ENCODE measurements at places on chromosomes 7 and 10. TPM values are rescaled to one million over a fixed set of nuclear protein-coding genes. Genes with fewer than 3 reads are reported as not detected.
A peak's percentile ranks its signal among the peaks of the same experiment; 100 is the strongest.

DNA sequence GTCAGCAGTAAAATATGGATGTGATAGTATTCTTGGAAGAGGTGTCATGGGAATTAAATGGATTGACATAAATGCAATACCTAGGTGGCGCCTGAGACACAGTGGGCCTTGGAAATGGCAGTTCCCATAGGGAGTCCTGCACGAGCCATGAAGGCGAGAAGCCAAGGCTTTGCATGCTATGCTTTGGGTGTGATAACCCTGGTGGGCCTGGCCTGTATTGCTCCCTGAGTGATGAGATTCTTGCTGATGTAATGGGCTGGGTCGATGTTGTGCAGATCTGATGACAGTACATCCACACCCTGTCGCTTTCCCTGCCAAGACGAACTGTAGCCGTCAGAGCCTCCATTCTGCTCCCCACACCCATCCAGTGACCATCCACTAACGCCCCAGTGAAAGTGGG lies 46.4 kb downstream of the CREB5 start:
- no peaks in the 10 kb centered on the region for H3K27me3 ChIP-seq
- H3K36me3 ChIP-seq, result no peaks in the 10 kb centered on the region
- no peak overlapping the region for H3K4me3 ChIP-seq
- no peak overlapping the region for H3K27ac ChIP-seq

DNA sequence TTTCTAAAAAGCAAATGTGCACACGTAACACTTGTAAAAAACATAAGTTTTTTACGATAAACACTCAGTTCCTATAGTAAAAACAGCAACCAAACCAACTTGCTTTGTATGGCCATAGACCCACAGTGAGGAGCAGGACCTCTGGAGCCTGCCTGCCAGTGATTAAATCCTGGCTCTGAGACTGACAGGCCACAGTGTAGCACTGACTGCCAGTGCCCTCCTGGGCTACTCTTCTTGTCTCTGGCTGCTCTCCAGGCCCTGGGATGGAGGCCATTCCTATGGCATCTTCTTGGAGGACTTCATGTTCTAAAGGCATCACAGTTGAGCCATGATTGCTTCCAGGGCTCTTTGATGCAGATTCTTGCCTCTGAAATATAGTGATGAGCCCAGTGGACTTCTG lies 22.7 kb upstream of the TMEM254 start:
- H3K4me1 ChIP-seq, result no peaks in the 10 kb centered on the region
- no peak overlapping the region for H3K4me3 ChIP-seq
- no peaks in the 10 kb centered on the region for H3K27me3 ChIP-seq
- no peaks in the 10 kb centered on the region for H3K36me3 ChIP-seq
- no peak overlapping the region for H3K27ac ChIP-seq

DNA sequence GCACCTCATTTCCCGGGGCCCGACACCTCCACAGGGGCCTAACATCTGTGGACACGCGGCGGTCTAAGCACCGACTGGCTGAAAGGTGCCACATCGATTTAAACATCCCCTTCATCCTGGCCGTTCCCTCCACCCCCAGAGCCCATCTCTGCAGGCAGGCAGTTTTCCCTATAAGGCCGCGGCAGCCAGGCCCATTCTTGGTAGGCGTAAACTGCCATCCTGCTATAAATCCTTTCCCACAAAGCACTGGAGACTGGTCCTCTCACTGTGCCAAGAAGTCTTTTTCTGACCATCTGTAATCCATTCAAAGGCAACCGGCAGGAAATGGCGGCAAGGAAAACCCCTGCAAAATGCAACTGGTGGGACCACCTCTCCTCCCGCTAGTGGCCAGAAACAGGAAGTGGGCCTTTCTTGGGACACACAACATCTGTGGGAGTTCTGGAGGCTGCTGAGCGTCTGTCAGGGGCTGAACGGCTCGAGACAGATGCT lies 22.4 kb downstream of the ATXN7L1 start:
- peaks cover 39% of the 10 kb centered on the region for H3K4me1 ChIP-seq
- no peak overlapping the region for H3K27ac ChIP-seq
- H3K27me3 ChIP-seq, result no peaks in the 10 kb centered on the region
- no peak for DNase-seq
- no peaks in the 10 kb centered on the region for H3K36me3 ChIP-seq

- H3K36me3 ChIP-seq, result no peaks in the 10 kb centered on the region
- no peaks in the 10 kb centered on the region for H3K4me1 ChIP-seq
- H3K27me3 ChIP-seq, result no peaks in the 10 kb centered on the region
Observed at GRCh38 chr10:129135624-129136023, 331.4 kb upstream of the MGMT start.

TCAF2 gene
- not detected for total RNA-seq

CTAGE6 gene
- not detected for total RNA-seq

- no peak overlapping the region for H3K4me3 ChIP-seq
- H3K36me3 ChIP-seq, result no peaks in the 10 kb centered on the region
- peaks cover 3% of the 10 kb centered on the region for H3K27me3 ChIP-seq
- peaks cover 13% of the 10 kb centered on the region for H3K4me1 ChIP-seq
Observed at GRCh38 chr10:117382861-117383260, 7.6 kb upstream of the PDZD8 start.

DNA sequence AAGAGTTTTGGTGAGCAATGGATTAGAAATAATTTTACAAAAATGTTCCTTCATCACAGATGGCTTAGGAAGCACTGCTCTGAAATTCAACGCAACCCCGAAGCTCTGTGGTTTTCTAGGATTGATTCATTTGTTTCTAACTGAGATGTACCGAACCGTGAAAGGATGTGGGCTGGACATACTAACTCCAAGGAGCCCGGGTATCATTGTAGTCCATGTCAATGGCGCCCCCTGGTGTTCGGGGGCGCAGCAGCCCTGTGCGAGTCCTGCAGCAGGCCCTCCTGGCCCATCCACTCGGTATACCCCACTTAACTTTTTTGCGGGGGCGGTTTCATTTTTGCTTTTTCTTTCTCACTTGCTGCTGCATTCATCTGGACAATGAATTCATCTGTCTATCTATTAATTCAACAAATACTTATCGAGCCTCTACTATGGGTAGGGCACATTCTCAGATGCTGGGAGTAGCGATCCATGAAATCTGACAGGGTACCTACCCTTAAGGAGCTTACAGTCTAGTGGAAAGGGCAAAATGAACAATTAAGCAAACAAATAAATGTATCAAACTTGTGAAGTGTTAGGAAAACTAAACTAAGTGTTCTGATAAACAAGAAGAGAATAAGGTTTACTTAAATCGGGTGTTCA lies 25.2 kb upstream of the ITPRID1 start:
- no peaks in the 10 kb centered on the region for H3K36me3 ChIP-seq
- H3K27ac ChIP-seq, result no peak overlapping the region
- no peaks in the 10 kb centered on the region for H3K27me3 ChIP-seq
- no peaks in the 10 kb centered on the region for H3K4me1 ChIP-seq
- DNase-seq, result peak; percentile 31
- H3K4me3 ChIP-seq, result no peak overlapping the region

GRCh38 chr10:53357587-53357986 lies 585.0 kb upstream of the MBL2 start:
- H3K27me3 ChIP-seq, result no peaks in the 10 kb centered on the region
- no peak overlapping the region for H3K4me3 ChIP-seq
- H3K27ac ChIP-seq, result no peak overlapping the region
- DNase-seq, result no peak
- no peaks in the 10 kb centered on the region for H3K36me3 ChIP-seq

- peaks cover 24% of the 10 kb centered on the region for H3K4me1 ChIP-seq
- no peak overlapping the region for H3K27ac ChIP-seq
- no peak overlapping the region for H3K4me3 ChIP-seq
- no peaks in the 10 kb centered on the region for H3K36me3 ChIP-seq
Observed at GRCh38 chr10:70993051-70993450, 104.7 kb upstream of the PCBD1 start.

GRCh38 chr7:158827411-158828132 lies 1.7 kb downstream of the ESYT2 start:
- no peaks in the 10 kb centered on the region for H3K27me3 ChIP-seq
- H3K4me1 ChIP-seq, result peaks cover 46% of the 10 kb centered on the region
- DNase-seq, result no peak
- H3K27ac ChIP-seq, result peak overlapping the region; percentile 90
- no peaks in the 10 kb centered on the region for H3K36me3 ChIP-seq
- peak overlapping the region; percentile 90 for H3K4me3 ChIP-seq

GRCh38 chr7:28986028-28986764 lies 28.1 kb upstream of the TRIL start:
- no peaks in the 10 kb centered on the region for H3K27me3 ChIP-seq
- H3K36me3 ChIP-seq, result no peaks in the 10 kb centered on the region
- DNase-seq, result no peak
- peaks cover 14% of the 10 kb centered on the region for H3K4me1 ChIP-seq

USP54 gene
- total RNA-seq, result 20.2 TPM

DNA sequence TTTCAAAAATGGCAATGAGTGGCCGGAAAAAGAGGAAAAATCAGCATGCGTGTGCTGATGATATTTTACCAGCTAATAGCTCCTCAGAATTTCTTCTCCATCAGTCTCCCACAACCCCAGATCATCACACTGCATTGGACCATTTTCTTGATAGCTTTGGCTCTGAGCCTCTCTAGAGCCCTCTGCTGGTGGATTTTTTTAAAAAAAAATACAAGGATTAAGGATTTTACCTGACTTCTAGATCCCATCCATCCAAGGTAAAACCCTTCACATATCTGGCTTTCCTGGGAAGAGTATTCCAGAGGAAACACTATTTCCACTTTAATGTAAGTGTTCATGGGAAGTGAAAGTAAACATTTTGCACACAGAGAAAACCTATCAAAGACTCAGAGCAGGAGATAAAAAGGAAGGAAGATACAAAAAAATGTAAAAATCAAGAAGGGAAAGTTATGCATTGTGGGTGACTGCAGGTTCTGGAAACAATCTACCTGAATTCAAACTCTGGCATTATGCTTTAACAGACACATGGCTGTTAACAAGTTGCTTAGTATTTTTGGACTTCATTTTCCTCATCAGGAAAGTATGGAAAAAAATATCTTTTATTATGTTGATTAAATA lies 380.9 kb downstream of the LRRTM3 start:
- no peaks in the 10 kb centered on the region for H3K4me1 ChIP-seq
- no peak overlapping the region for H3K4me3 ChIP-seq
- DNase-seq, result peak; percentile 27
- no peaks in the 10 kb centered on the region for H3K27me3 ChIP-seq

ACTA2 gene
- 58.1 TPM for total RNA-seq

GRCh38 chr10:79488336-79488735 lies 24.0 kb upstream of the EIF5AL1 start:
- H3K4me1 ChIP-seq, result no peaks in the 10 kb centered on the region
- H3K36me3 ChIP-seq, result no peaks in the 10 kb centered on the region
- peaks cover 35% of the 10 kb centered on the region for H3K27me3 ChIP-seq
- H3K4me3 ChIP-seq, result no peak overlapping the region

- H3K36me3 ChIP-seq, result no peaks in the 10 kb centered on the region
- H3K4me1 ChIP-seq, result no peaks in the 10 kb centered on the region
- DNase-seq, result no peak
- no peak overlapping the region for H3K27ac ChIP-seq
- H3K4me3 ChIP-seq, result no peak overlapping the region
- H3K27me3 ChIP-seq, result no peaks in the 10 kb centered on the region
Observed at GRCh38 chr7:31882187-31882586, 188.0 kb downstream of the PDE1C start.

GRCh38 chr7:114843102-114843501 lies 78.8 kb upstream of the MDFIC start:
- H3K4me3 ChIP-seq, result no peak overlapping the region
- no peak for DNase-seq
- no peaks in the 10 kb centered on the region for H3K4me1 ChIP-seq

DNA sequence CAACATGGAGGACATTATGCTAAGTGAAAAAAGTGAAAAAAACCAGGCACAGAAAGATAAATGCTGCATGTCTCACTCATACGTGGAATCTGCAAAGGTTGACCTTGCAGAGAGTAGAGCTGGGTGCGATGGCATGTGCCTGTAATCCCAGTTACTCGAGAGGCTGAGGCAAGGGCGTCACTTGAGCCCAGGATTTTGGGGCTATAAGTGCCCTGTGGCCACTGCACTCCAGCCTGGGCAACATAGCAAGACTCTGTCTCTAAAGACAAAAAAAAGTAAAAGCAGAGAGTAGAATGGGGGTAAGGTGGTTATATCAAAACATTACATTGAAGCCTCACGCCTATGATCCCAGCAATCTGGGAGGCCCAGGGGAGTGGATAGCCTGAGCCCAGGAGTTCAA lies 22.8 kb downstream of the CBX3 start:
- H3K4me3 ChIP-seq, result no peak overlapping the region
- DNase-seq, result no peak
- no peak overlapping the region for H3K27ac ChIP-seq
- H3K36me3 ChIP-seq, result no peaks in the 10 kb centered on the region
- no peaks in the 10 kb centered on the region for H3K4me1 ChIP-seq

GRCh38 chr7:18320971-18321567 lies 174.5 kb upstream of the HDAC9 start:
- H3K4me3 ChIP-seq, result no peak overlapping the region
- no peak overlapping the region for H3K27ac ChIP-seq
- no peaks in the 10 kb centered on the region for H3K36me3 ChIP-seq

- H3K4me1 ChIP-seq, result peaks cover 19% of the 10 kb centered on the region
- H3K27ac ChIP-seq, result no peak overlapping the region
- DNase-seq, result no peak
- H3K27me3 ChIP-seq, result no peaks in the 10 kb centered on the region
Observed at GRCh38 chr7:36746347-36746746, 22.1 kb upstream of the AOAH start.

DNA sequence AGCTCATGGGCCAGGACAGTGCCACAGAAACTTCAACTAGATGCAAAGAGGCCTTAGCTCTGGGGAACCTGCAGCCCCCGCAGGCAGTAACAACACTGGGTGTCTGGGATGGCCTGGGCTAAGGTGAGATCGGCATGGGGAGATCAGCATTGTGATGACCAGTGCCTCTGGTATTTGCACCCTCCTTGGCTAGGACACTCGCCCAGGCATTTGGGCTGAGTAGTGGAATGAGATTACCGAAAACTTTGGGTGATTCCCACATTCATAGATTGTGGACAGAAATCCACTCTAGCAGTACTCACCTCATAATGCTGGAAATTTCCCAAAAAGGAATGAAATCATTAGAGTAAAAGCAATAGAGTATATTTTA lies 70.6 kb upstream of the ZMIZ2 start:
- H3K4me3 ChIP-seq, result no peak overlapping the region
- peaks cover 23% of the 10 kb centered on the region for H3K36me3 ChIP-seq
- DNase-seq, result no peak
- peak overlapping the region; percentile 67 for H3K27ac ChIP-seq
- peaks cover 27% of the 10 kb centered on the region for H3K4me1 ChIP-seq
- H3K27me3 ChIP-seq, result no peaks in the 10 kb centered on the region

SEMA4G gene
- total RNA-seq, result 46.2 TPM

LRRC4 gene
- not detected for total RNA-seq

BCAP29 gene
- total RNA-seq, result 35.6 TPM

TRIM74 gene
- 1.4 TPM for total RNA-seq

- H3K36me3 ChIP-seq, result no peaks in the 10 kb centered on the region
- H3K27me3 ChIP-seq, result 0 out of 3 replicates have a peak, but pooled peaks cover 6% of the 10 kb centered on the region
- DNase-seq, result no peak
- no peak overlapping the region for H3K27ac ChIP-seq
- H3K4me1 ChIP-seq, result peaks cover 7% of the 10 kb centered on the region
Observed at GRCh38 chr7:116153050-116153449, 57.3 kb upstream of the TES start.

GRCh38 chr10:1657479-1657878 lies 79.8 kb downstream of the ADARB2 start:
- H3K36me3 ChIP-seq, result no peaks in the 10 kb centered on the region
- no peak overlapping the region for H3K27ac ChIP-seq
